Cardiac muscle cell (in vitro differentiated cells and primary cell): ENCODE measurements at places on chromosomes 5 and 9. TPM values are rescaled to one million over a fixed set of nuclear protein-coding genes. Genes with fewer than 3 reads are reported as not detected.

MED10 gene
- 11.8 and 15.8 TPM in 2 replicates for total RNA-seq

NDFIP1 gene
- 83.5 and 134 TPM in 2 replicates for total RNA-seq

GRCh38 chr5:124980163-124980941, 233.9 kb upstream of the ZNF608 start:
- DNase-seq, result no peak
- H3K4me3 ChIP-seq, result no peak overlapping the region
- peaks cover 21% of the 10 kb centered on the region for H3K4me1 ChIP-seq
- no peaks in the 10 kb centered on the region for H3K27me3 ChIP-seq

DNA sequence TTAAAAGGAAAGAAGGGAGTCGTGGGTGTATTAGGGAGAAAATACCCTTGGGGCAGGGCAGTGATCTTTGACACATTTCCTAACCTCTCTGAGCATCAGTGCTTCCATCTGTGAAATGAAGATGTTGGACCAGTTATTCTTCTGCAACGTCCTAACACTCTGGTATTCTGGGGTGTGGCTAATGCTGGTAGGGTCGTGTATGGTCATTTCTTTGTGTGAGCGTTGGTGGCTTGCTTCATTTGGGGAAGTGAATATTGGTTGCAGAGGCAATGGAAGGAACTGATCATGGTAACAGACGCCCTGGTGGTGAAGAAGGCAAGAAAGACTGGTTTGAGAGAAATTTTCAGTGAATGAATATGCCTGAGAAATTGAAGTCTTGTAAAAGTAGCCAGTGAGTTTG, 67.9 kb upstream of the TTC23L start:
- no peaks in the 10 kb centered on the region for H3K36me3 ChIP-seq
- DNase-seq, result no peak
- H3K27me3 ChIP-seq, result no peaks in the 10 kb centered on the region
- no peaks in the 10 kb centered on the region for H3K4me1 ChIP-seq
- H3K27ac ChIP-seq, result no peak overlapping the region

- no peak overlapping the region for H3K27ac ChIP-seq
- no peaks in the 10 kb centered on the region for H3K36me3 ChIP-seq
- DNase-seq, result no peak
- H3K27me3 ChIP-seq, result no peaks in the 10 kb centered on the region
- H3K4me3 ChIP-seq, result no peak overlapping the region
These were observed 69.3 kb downstream of the COL5A1 start for GRCh38 chr9:134710901-134711300.

DNA sequence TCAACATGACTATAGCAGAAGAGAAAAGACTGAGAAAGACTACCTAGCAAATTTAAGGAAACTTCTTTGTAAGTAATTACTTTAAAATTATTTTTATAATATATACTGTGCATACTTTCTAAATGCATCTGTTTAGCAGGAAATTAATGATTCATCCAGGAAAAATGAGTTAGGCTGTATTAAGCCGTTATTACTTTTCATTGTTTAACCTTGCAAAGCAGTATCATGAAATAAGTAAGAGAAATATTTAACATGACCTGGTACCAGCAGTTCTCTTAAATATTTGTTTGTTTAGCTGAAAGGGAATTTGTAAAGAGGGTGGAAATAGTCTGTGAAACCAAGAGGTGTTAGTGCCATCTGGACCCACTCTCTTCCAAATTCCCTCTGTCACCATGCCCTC, 175.0 kb downstream of the GNAQ start:
- H3K4me1 ChIP-seq, result peaks cover 8% of the 10 kb centered on the region
- DNase-seq, result no peak
- no peaks in the 10 kb centered on the region for H3K36me3 ChIP-seq
- no peak overlapping the region for H3K4me3 ChIP-seq
- peak overlapping the region; percentile 60 for H3K27ac ChIP-seq

DNA sequence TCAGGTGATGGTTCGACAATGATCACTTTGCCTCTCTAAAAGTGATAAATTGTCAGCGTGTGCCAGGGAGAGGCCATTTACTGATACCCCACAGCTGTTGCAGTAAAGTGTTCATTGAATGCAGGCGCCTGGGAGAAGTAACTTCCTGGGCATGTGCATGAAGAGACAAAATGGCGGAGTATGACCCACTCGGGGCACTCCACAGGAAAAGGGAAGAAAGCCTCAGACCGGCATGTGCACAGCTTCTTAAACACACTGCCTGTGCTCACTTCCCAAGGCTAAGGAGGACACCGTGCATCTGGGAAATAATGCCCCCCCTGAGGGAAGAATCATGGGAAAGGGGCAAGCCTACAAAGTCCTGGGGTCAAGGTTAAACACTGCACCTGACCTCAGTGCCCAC, 329.5 kb downstream of the ICE1 start:
- H3K4me3 ChIP-seq, result no peak overlapping the region
- no peaks in the 10 kb centered on the region for H3K27me3 ChIP-seq
- no peaks in the 10 kb centered on the region for H3K36me3 ChIP-seq
- H3K27ac ChIP-seq, result no peak overlapping the region
- DNase-seq, result no peak
- no peaks in the 10 kb centered on the region for H3K4me1 ChIP-seq
